ENCODE measurements at places on chromosomes 1 and 21.

- no peak for DNase-seq
These were observed 117.2 kb downstream of the SIPA1L2 start for GRCh38 chr1:232512712-232513111.

GRCh38 chr1:25797939-25798338, 2.1 kb upstream of the SELENON start:
- DNase-seq = no peak

- DNase-seq = no peak
These were observed 3.3 kb downstream of the PDZK1IP1 start for GRCh38 chr1:47186267-47187185.

GRCh38 chr1:214317734-214318133, 36.8 kb downstream of the SMYD2 start:
- no peak for DNase-seq

DNA sequence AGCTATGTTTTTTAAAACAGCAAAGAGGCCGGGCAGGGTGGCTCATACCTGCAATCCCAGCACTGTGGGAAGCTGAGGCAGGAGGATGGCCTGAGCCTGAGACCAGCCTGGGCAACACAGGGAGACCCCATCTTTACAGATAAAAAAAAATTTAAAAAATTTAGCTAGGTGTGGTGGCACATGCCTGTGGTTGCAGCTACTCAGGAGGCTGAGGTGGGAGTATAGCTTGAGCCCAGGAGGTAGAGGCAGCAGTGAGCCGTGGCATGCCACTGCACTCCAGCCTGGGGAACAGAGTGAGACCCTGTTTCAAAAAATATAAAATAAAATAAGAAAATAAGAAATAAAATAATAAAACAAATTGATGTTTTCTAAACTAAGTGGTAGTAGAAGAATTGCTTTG, 8.4 kb downstream of the SLC35A3 start:
- no peak for DNase-seq

All from COLO829 (cell line).